NAMALWA (cell line): ENCODE measurements at places on chromosomes 6 and 20.

GRCh38 chr6:149489967-149490366 lies 5.2 kb upstream of the ZC3H12D start:
- DNase-seq: no peak

- no peak for DNase-seq
Observed at GRCh38 chr6:41604006-41604405, 34.3 kb upstream of the MDFI start.

- no peak for DNase-seq
Observed at GRCh38 chr6:129513471-129513870, 196.5 kb downstream of the ARHGAP18 start.

DNA sequence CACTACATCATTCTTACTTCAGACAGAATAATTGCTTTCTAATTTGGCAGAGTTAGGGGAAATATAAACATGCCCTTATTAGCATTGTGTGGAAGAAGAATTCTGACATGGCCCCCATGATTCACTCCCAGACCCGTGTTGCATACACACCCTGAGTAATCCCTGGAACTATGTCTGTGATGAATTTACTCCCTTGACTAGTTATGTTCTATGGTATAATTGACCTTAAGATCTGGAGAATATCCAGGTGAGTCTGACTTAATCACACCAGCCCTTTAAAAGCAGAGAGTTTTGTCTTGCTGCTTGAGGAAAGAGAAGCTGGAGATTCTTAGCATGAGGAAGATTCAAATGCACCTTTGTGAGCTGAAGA lies 262.9 kb downstream of the SOX4 start:
- no peak for DNase-seq

DNA sequence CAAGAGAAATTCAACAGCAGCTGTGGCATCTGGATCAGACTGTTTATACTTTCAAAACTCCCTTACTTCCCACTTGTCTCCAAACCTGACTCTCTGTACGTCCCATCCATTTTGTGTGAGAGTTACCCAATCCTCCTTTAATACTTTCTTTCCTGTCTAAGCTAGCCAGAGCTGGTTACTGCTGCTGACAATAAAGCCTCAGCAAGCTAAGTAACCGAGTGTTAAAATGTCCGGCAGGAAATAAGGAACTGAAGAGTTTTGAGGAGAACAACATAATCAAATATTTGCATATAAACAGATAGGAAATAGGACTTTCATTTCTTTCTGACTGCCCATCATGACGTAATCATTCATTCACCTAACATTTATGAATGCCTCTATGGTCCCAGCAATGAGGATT lies 11.6 kb downstream of the TMEM30A start:
- DNase-seq: no peak

GRCh38 chr6:110813338-110814101 lies 1.7 kb downstream of the CDK19 start:
- peak; percentile 30 for DNase-seq

- no peak for DNase-seq
Observed at GRCh38 chr6:107079429-107079828, 35.9 kb downstream of the BEND3 start.

GRCh38 chr20:57526885-57527460 lies 2.0 kb upstream of the CTCFL start:
- no peak for DNase-seq

DNA sequence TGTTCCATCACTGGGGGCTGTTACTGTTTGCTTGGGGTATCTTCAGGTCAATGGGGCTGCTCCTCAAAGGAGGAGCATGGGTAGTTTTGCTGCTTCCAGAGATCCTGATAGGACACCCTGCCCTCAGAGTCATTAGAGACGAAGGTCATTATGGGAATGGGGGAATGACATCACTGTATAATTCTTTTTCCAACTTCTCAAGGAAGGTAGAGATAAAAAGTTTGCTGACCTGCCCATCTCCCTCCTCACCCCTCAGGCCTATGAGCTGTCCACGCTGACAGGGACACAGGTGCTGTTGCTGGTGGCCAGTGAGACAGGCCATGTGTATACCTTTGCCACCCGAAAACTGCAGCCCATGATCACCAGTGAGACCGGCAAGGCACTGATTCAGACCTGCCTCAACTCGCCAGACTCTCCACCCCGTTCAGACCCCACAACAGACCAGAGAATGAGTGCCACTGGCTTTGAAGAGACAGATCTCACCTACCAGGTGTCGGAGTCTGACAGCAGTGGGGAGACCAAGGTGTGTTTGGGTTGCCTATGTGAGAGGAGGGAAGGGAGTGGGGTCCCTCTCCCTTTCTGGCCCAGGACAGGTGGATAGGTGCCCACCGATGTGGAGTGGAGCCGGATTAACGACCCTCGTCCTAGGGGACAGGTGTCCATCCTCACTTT lies 2.7 kb downstream of the SRF start:
- peak; percentile 38 for DNase-seq

DNA sequence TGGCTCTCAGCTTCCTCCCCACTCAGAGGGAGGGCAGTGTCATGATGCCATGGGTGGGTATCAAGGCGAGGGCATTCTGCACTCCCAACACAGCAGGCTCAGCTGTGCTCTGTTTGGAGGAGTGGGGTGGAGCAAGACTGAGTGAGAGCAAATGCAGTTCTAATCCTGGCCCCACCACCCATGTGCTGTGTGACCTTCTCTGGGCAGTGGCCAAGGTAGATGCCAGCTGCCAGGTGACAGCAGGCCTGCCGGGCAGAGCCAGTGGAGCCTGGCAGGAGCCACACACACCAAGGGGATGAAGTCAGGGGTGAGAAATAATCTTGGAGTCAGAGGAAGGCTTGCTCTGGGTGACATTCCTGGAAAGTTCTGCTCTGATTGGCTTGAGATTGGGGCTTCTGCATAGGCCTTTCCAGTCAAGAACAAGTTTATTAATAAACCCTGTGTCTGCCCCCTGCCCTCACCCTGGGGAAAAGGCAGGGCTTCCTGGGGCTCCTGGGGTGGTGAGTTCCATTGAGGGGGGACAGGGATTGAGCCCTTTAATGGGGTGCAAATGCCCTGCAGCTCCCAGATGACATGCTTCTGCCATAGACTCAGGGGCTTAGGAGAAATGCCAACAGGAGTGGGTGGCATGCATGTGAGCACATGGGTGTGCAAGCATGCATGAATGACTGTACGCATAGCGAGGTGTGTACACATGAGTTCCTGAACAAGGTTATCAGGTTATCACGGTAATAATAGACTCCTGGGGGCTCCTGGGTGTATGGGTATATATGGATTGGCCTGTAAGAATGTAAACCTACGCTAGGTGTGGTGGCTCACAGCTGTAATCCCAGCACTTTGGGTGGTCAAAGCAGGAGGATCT lies 134.2 kb downstream of the MRPL14 start:
- DNase-seq: no peak

DNA sequence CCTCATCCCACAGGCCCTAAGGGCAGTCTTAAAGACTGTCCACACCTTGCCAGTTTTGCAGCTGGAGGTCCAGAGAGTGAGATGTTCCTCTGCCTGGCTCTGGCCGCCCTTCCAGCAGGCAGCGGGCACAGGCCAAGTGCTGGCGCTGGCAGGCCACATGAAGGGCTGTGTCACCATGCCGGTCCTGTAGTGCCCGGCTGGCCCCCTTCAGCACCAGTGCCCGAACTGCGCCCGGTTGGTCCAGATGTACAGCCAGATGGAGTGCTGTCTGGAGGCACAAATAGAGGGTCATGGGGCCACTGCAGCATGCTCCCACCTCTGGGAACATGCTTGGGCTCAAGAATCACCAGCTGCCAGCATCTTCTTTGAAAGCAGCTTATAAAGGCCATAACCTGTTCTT lies 3.8 kb downstream of the NFKBIE start:
- no peak for DNase-seq

GRCh38 chr20:19275038-19275629 lies 62.7 kb downstream of the SLC24A3 start:
- no peak for DNase-seq

DNA sequence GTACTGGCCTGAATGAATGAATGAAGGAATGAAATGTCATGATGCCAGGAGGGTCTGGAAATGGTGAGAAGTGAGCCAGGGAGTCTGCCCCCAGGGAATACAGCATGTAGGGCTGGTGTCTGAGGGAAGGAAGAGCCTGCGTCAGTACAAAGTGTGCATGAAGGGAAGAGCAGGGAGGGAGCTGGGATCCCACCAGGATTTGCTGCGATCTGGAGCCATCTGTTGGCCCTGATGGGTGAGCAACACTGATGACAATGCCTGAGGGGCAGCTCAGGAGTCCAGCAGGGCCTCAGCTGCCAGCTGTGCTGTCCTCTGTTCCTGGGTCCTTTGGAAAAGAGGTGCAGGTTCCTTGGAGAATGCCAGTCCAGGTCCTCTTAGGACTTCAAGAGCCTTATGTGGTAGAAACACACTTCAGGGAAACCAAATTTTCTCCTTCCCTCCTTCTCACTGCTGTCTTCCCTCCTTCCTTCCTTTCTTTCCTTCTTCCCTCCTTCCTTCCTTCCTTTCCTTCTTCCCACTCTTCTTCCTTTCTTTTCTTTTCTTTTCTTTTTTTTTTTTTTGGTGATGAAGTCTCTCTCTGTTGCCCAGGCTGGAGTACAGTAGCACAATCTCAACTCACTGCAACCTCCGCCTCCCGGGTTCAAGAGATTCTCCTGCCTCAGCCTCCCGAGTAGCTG lies 11.5 kb downstream of the BPI start:
- DNase-seq: no peak

- DNase-seq: no peak
Observed at GRCh38 chr6:118596774-118597320, 48.8 kb downstream of the PLN start.

GRCh38 chr6:159608961-159609651 lies 83.9 kb downstream of the SOD2 start:
- DNase-seq: peak; percentile 60

- no peak for DNase-seq
Observed at GRCh38 chr20:21656308-21657067, 49.0 kb upstream of the PAX1 start.

- DNase-seq: no peak
Observed at GRCh38 chr6:33746036-33746600, 587 bp downstream of the IP6K3 start.

- peak; percentile 97 for DNase-seq
Observed at GRCh38 chr6:7312616-7313504, at the start of gene SSR1. SSR1 (minus strand) TSS chr6:7313199; CDS start chr6:7313120, 79 bp downstream.

GRCh38 chr6:160348223-160349019 lies at the start of gene SLC22A3:
SLC22A3 (plus strand) TSS chr6:160348378; CDS start chr6:160348420, 42 bp downstream.
- DNase-seq: no peak

- peak; percentile 73 for DNase-seq
Observed at GRCh38 chr20:61120595-61121515, 131.2 kb upstream of the CDH4 start.

- DNase-seq: no peak
Observed at GRCh38 chr6:90110971-90111370, 185.7 kb downstream of the BACH2 start.

- DNase-seq: peak; percentile 57
Observed at GRCh38 chr6:26543953-26544352, 5.8 kb downstream of the HMGN4 start.

- peak; percentile 44 for DNase-seq
Observed at GRCh38 chr20:63635431-63636141, 8.7 kb upstream of the GMEB2 start.

DNA sequence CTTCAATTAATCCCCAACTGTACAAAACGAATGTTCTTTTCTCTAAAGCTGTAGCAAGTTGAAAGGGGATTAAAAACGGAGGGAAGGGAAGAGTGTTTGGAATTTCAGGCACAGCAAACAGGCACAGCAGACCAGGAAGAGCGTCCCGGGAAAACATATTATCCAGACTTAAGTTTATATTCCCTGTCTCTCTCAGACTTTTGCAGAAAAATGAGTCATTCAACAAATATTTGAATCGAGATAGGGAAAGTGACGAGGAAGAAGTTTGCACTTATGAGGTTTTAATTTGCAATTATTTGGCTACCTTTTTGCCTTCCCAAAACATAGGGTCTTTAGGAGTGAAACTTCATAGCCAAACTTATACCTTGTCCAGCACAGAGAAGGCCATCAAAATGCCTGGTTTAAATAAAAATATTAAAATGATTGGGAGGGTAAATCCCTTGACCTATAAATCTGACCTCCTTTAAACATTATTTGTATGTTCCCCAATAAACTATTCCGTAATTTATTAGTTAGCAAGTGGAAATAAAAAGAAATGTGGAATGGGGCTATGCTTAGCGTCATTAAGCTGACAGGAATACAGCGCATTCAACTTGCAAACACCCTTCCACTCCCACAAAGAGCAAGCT lies 16.0 kb downstream of the HFE start:
- DNase-seq: no peak

GRCh38 chr6:130447374-130447773 lies 81.6 kb downstream of the TMEM200A start:
- no peak for DNase-seq

DNA sequence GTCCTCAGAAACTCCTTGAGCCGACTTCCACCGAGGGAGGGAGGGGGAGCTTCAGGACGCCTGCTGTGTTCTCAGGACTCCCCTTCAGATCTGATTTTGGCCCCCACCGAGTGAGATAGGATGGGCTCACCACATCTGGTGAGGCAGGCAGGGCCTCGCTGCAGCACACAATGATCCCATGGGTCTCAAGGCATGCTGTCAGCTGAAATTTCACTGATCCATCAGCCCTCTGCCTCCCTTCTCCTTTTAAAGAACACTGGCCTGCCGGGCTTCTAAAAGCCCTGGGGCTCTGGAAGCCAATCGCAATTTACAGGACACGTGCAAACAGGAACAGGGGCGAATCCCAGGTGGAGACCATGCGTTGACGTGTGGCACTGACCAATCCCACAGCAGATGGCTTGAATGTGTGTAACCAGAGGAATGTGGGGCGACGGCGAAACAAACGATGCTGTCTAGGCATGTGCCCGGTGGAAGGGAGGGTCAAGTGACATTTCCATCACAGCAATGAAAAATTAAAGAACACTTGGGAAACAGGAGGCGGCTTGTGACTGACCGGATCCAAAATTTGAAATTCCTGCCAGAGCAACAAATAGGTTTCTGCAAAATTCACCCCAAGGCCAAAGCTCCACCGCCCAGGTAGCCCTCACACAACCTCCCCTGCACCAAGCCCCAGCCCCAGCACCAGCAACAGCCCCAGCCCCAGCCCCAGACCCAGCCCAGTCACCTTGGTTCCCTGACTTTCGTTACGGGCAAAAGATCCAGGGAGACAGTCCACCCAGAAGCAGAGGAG lies 167.1 kb upstream of the ZNF337 start:
- DNase-seq: no peak

GRCh38 chr20:51083447-51083846 lies 60.5 kb upstream of the KCNG1 start:
- DNase-seq: no peak

GRCh38 chr6:3325210-3325609 lies 66.5 kb downstream of the PSMG4 start:
- DNase-seq: no peak

GRCh38 chr6:105320765-105321164 lies 82.1 kb downstream of the PREP start:
- no peak for DNase-seq

- DNase-seq: no peak
Observed at GRCh38 chr6:1912731-1913130, 303.0 kb downstream of the FOXC1 start.
